ENCODE measurements at places on chromosomes 2 and 18. TPM values are rescaled to one million over a fixed set of nuclear protein-coding genes. Genes with fewer than 3 reads are reported as not detected.
A peak's percentile ranks its signal among the peaks of the same experiment; 100 is the strongest.

ZBTB14 gene
- polyA plus RNA-seq = 9.5 TPM

UBXN4 gene
- 70.0 TPM for polyA plus RNA-seq

ASIC4 gene
- 0.51 TPM for polyA plus RNA-seq

OTX1 gene
- not detected for polyA plus RNA-seq

HOXD12 gene
- not detected for polyA plus RNA-seq

CD8B2 gene
- polyA plus RNA-seq = 0.10 TPM

PARD6G gene
- 5.8 TPM for polyA plus RNA-seq

PIEZO2 gene
- 25.0 TPM for polyA plus RNA-seq

LCLAT1 gene
- polyA plus RNA-seq = 5.8 TPM

ABCG5 gene
- 0.07 TPM for polyA plus RNA-seq

SULT1C4 gene
- 20.9 TPM for polyA plus RNA-seq

- H3K4me3 ChIP-seq = no peak overlapping the region
- H3K36me3 ChIP-seq = no peaks in the 10 kb centered on the region
- H3K27ac ChIP-seq = no peak overlapping the region
- DNase-seq = no peak
- peaks cover 14% of the 10 kb centered on the region for H3K4me1 ChIP-seq
Observed at GRCh38 chr2:217650229-217650628, 352.6 kb downstream of the TNS1 start.

DNA sequence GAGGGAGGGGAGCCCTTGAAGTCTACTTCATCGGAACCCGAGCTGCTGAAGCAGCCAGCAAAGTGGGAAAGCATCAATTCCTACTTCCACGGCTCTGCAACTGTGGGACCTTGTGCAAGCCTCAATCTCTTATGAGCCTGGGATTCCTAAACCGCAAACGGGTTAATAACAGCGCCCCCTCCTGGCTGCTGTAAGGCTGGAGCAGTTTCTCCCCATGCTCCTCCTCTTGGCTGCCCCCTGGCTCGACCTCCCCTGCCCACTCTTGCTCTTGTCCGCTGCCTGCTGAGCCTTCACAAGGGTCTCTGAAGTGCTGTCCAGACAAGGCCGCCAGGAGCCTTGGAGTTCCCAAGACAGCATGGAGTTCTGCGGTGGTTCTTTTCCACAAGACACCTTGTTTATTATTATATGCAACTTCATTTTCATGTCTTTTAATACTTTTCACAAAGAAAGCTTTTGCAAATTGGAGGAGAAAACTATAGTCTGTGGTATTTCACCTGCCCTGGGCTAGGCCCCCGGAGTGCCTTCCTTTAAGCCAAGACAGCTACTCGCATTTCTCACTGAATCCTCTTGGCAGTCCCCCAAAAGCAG is 157.2 kb downstream of the DDX1 start:
- DNase-seq = no peak
- H3K4me1 ChIP-seq = peaks cover 18% of the 10 kb centered on the region
- no peak overlapping the region for H3K27ac ChIP-seq
- no peaks in the 10 kb centered on the region for H3K36me3 ChIP-seq

- no peak for DNase-seq
- no peak overlapping the region for H3K27ac ChIP-seq
- peaks cover 26% of the 10 kb centered on the region for H3K4me1 ChIP-seq
- no peaks in the 10 kb centered on the region for H3K27me3 ChIP-seq
Observed at GRCh38 chr2:100194951-100195350, 52.6 kb upstream of the AFF3 start.

DNA sequence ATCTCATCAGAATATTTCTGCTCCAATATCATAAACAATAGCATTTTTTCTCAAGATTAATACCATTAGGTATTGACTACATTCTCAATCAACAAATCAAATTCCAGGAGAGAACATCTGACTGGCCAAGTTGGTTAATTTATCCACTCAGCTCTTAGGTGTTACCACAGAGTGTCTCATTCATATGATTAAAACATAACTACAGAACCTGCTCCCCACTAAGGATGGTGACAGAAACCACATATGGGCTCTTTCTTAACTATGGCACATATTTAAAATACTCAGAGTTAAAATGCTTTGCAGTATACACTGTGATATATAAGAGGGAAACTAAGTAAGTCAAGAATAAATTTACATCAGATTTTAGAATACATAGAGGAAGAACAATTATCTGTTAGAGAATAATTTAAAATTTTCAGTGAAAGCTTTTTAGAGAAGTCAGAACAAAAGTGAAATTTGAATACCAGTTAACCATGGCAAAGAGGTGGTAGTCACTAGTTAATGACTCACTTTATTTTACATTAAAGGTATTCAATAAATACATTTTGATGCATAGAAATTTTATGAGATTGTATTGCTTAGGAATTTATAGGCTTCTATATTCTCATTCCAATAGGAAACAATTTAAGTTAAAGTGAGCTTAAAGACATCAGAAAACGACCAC is 1120.8 kb upstream of the TMEFF2 start:
- no peaks in the 10 kb centered on the region for H3K36me3 ChIP-seq
- no peak for DNase-seq
- H3K4me1 ChIP-seq = no peaks in the 10 kb centered on the region
- no peak overlapping the region for H3K4me3 ChIP-seq

GRCh38 chr2:2656115-2657011 is 325.3 kb upstream of the MYT1L start:
- H3K4me1 ChIP-seq = peaks cover 15% of the 10 kb centered on the region
- peaks cover 11% of the 10 kb centered on the region for H3K27me3 ChIP-seq
- H3K4me3 ChIP-seq = no peak overlapping the region

DNA sequence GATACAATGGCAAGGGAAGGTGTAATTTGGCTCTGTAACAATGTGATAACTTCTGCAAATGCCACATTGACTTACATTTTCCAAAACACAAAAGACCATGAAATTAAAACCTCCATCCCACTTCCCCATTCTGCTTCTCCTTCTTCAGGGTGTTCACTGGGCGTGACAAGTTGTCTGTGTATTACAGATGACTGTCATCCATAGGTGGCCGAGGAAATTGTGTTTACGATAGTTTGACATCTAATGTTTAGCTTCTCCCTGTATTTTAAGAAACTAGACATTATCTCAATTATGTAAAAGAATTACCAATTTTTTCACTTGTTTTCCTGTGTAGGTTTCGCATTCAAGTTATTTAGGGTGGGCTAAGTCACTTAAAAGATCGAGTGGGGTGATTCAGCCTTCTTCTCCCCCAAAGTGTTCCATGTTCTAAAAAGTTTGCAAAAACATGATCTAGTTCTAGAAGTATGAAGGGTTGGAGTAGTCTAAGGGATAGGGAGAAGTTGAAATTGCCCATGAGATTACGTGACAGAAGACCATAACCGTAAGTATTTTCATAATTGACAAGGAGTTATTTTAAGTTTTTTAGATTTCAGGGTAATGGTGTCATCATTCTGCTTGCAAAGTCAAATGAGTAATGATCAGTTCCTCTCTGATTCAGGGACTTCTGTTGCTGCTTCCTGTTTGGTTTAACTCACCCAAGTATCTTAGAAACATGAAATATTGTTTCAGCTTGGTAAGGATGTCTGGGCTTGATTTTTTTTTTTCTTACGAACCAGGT is 25.2 kb upstream of the CYTIP start:
- peak; percentile 66 for DNase-seq
- no peak overlapping the region for H3K4me3 ChIP-seq
- H3K27ac ChIP-seq = peak overlapping the region; percentile 23
- H3K27me3 ChIP-seq = no peaks in the 10 kb centered on the region
- H3K36me3 ChIP-seq = no peaks in the 10 kb centered on the region

GRCh38 chr2:88161446-88162244 is 8.5 kb upstream of the THNSL2 start:
- H3K27me3 ChIP-seq = no peaks in the 10 kb centered on the region
- no peak for DNase-seq
- no peak overlapping the region for H3K27ac ChIP-seq
- H3K36me3 ChIP-seq = no peaks in the 10 kb centered on the region
- H3K4me3 ChIP-seq = no peak overlapping the region

DNA sequence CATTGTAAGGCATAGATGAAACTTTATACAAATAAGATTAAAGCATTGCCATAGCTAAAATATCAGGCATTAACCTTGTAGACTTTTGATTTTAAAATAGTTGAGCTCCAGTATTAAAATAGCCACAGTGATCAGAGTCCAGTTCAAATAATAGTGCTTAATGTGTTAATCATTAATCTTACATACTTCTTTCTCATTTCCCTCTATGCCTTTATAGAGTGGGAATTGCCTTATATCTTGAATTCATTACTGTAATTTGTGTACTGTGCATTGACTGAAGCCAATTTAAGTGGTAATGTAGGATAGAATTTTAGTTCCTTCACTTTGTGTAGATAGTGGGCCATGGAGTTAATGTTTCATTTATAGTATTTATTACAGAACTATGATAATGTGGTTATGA is 549.2 kb upstream of the VWC2L start:
- no peak overlapping the region for H3K27ac ChIP-seq
- no peak for DNase-seq
- H3K4me1 ChIP-seq = no peaks in the 10 kb centered on the region
- no peak overlapping the region for H3K4me3 ChIP-seq

GRCh38 chr18:12569791-12570190 is 88.1 kb downstream of the SPIRE1 start:
- H3K27ac ChIP-seq = no peak overlapping the region
- no peaks in the 10 kb centered on the region for H3K36me3 ChIP-seq
- H3K27me3 ChIP-seq = no peaks in the 10 kb centered on the region
- no peak for DNase-seq

GRCh38 chr18:7974200-7974874 is 407.2 kb downstream of the PTPRM start:
- no peak overlapping the region for H3K4me3 ChIP-seq
- no peaks in the 10 kb centered on the region for H3K4me1 ChIP-seq
- DNase-seq = no peak
- no peaks in the 10 kb centered on the region for H3K36me3 ChIP-seq

- peak overlapping the region; percentile 66 for H3K27ac ChIP-seq
- H3K36me3 ChIP-seq = no peaks in the 10 kb centered on the region
- peaks cover 6% of the 10 kb centered on the region for H3K4me1 ChIP-seq
- DNase-seq = peak; percentile 56
- no peak overlapping the region for H3K4me3 ChIP-seq
Observed at GRCh38 chr18:2961821-2962220, 51.1 kb downstream of the LPIN2 start.

- no peak for DNase-seq
- no peaks in the 10 kb centered on the region for H3K4me1 ChIP-seq
- no peaks in the 10 kb centered on the region for H3K36me3 ChIP-seq
- H3K27ac ChIP-seq = no peak overlapping the region
Observed at GRCh38 chr2:195795879-195796278, 138.9 kb downstream of the SLC39A10 start.

DNA sequence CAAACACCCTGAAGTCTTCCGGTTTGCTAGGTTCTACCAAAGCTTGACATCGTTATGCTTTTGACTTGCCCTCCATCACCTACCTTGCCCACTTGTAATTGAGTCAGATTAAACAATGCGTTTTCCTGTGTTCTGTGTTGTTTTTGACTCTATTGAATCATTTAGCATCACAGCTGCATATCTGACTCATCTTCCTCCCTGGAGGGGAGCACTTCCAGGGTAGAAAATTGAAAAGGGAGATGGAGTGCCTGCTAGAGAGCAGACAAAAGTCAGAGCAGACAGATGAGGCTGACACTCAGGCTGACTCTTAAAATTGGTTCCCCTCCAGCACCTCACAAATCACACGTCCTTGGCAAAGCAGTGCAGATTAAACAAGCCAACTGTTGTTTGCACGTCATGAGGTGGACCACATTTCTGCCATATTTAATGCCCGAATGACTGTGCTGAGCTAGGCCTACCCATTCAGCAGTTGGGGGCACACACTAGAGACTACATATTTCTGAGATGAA is 2.2 kb downstream of the MPP4 start:
- no peak overlapping the region for H3K4me3 ChIP-seq
- no peak overlapping the region for H3K27ac ChIP-seq
- H3K36me3 ChIP-seq = peaks cover 3% of the 10 kb centered on the region
- peaks cover 9% of the 10 kb centered on the region for H3K4me1 ChIP-seq
- H3K27me3 ChIP-seq = no peaks in the 10 kb centered on the region

GRCh38 chr2:59888015-59888414 is 665.4 kb downstream of the BCL11A start:
- H3K4me3 ChIP-seq = no peak overlapping the region
- H3K36me3 ChIP-seq = no peaks in the 10 kb centered on the region
- DNase-seq = no peak

- H3K4me1 ChIP-seq = no peaks in the 10 kb centered on the region
- DNase-seq = no peak
- H3K36me3 ChIP-seq = no peaks in the 10 kb centered on the region
- no peak overlapping the region for H3K27ac ChIP-seq
- H3K27me3 ChIP-seq = no peaks in the 10 kb centered on the region
Observed at GRCh38 chr18:4074647-4075046, 380.5 kb downstream of the DLGAP1 start.

GRCh38 chr2:46383113-46383395 is 85.8 kb downstream of the EPAS1 start:
- H3K4me3 ChIP-seq = no peak overlapping the region
- H3K4me1 ChIP-seq = peaks cover 5% of the 10 kb centered on the region
- no peak overlapping the region for H3K27ac ChIP-seq
- no peaks in the 10 kb centered on the region for H3K27me3 ChIP-seq
- DNase-seq = no peak

DNA sequence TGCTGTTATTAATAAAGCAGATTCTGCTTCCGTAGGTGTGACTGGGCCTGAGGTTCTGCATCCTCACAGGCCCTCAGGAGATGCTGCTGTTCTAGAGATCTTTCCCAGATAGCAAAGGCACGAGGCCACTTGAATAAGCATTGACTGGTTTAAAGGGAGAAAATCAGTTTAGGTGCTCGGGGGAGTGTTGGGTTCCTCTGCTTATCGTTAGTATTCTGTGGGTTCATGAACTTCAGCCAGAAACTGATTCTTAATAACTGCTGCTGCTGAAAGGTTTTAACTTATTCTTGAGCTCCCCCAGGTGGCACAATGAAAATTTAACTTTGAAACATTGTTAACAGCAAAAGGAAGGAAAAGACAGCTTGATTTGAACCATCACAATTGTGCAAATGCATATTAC is 56.9 kb downstream of the ITGA6 start:
- no peaks in the 10 kb centered on the region for H3K27me3 ChIP-seq
- no peak overlapping the region for H3K4me3 ChIP-seq
- H3K4me1 ChIP-seq = no peaks in the 10 kb centered on the region
- H3K36me3 ChIP-seq = peaks cover 13% of the 10 kb centered on the region
- H3K27ac ChIP-seq = no peak overlapping the region
- peak; percentile 56 for DNase-seq

- no peak overlapping the region for H3K27ac ChIP-seq
- no peak for DNase-seq
- H3K4me3 ChIP-seq = no peak overlapping the region
- no peaks in the 10 kb centered on the region for H3K4me1 ChIP-seq
Observed at GRCh38 chr2:145220496-145220895, 700.6 kb upstream of the ZEB2 start.

GRCh38 chr18:12464731-12465130 is 57.0 kb downstream of the PRELID3A start:
- H3K27me3 ChIP-seq = no peaks in the 10 kb centered on the region
- DNase-seq = no peak
- no peak overlapping the region for H3K4me3 ChIP-seq
- no peak overlapping the region for H3K27ac ChIP-seq
- H3K4me1 ChIP-seq = no peaks in the 10 kb centered on the region

- H3K36me3 ChIP-seq = no peaks in the 10 kb centered on the region
- no peak for DNase-seq
- H3K4me3 ChIP-seq = no peak overlapping the region
- H3K27me3 ChIP-seq = no peaks in the 10 kb centered on the region
- no peaks in the 10 kb centered on the region for H3K4me1 ChIP-seq
- no peak overlapping the region for H3K27ac ChIP-seq
Observed at GRCh38 chr18:70536370-70537062, 247.7 kb downstream of the SOCS6 start.

- H3K4me3 ChIP-seq = peak overlapping the region; percentile 99
- H3K4me1 ChIP-seq = peaks cover 18% of the 10 kb centered on the region
- H3K27me3 ChIP-seq = no peaks in the 10 kb centered on the region
- H3K36me3 ChIP-seq = peaks cover 8% of the 10 kb centered on the region
- DNase-seq = no peak
Observed at GRCh38 chr2:199955007-199955338, 318 bp downstream of the TYW5 start.
